ENCODE measurements at places on chromosomes 4 and X.

DNA sequence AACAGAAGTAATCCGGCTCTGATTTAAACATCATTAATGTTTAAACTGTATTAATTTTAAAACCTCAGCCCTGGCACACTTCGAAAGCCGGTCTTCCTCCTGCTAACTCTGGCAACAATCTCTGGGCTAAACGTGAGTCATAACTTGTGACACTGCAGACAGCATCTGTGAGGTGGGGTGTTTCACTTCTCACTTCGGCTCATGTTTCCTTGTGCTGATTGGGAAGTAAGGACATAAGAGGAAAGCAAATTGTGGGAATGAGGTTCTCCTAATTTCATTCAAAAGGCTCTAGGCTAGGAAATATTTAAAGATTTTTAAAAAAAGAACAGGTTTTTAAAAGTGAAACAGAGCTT, 139.9 kb upstream of the USP9X start:
- peak; percentile 33 for DNase-seq

GRCh38 chr4:152808670-152809069, 28.9 kb downstream of the ARFIP1 start:
- DNase-seq: no peak

- DNase-seq: no peak
Measured at GRCh38 chrX:16839219-16839851, 30.8 kb downstream of the RBBP7 start.

GRCh38 chrX:45198706-45199105, 2.0 kb downstream of the DIPK2B start:
- DNase-seq: no peak

DNA sequence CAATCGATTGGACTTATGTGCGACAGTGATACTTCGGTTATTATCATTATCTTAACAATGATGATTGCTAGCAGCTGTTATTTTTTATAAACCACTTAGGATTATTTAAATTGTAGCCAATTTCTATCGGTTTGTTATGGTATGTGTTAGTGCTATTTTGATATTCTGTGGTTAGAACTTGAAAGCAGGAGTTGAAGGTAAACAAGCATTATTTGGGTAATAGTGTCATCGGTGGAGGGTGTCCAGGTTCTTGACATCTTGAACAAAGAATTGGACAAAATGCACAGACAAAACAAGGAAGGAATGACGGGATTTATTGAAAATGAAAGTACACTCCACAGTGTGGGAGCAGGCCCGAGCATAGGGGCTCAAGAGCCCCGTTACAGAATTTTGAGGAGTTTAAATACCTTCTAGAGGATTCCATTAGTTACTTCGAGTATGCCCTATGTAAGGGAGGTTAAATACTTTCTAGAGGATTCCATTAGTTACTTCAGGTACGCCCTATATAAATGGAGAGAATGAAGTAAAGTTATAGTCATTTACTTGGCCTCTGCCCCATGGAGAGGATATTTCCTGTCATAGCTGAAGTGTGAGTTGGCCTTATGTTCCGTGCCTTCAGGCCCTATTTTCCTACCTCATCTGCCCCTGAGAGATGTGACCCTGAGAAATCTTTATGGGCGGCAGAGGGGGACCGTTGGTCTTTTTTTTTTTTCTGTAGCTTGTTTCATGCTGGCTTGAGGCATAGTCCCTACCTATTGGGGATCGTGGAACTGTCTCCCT, 13.1 kb downstream of the MOB1B start:
- DNase-seq: no peak

DNA sequence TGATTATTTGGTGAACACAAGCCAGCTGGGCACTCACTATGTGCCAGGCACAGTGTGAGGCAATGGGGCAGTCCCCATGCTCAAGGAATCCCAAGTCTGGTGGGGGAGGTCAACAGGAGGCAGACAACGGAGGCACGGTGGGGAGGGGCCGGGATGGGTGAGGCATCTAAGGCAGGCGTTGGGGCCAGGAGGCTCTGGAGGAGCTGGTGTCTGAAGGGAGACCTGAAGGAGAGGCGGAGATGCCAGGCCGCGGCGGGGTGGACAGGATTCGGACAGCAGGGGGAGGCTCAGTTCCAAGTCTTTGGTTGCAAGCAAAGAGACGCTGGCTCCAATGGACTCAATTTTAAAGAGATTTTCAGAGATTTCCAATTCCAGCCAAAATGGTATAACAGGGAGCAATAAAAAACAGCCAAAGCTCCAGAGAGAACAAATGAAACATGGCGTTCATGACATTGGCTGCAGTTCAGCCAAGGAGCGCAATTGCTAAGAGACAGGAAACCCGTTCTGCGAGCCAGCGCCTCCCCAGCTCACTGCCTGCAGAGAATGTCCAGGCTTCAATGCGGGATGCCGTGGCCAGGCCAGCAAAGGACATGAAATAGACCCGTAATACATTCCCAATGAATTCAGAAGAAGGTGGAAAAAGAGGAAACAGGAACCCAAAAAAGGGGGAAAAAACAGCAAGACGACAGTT, 105.2 kb upstream of the LRPAP1 start:
- no peak for DNase-seq

- no peak for DNase-seq
Measured at GRCh38 chr4:7812921-7813320, 126.7 kb downstream of the AFAP1 start.

DNA sequence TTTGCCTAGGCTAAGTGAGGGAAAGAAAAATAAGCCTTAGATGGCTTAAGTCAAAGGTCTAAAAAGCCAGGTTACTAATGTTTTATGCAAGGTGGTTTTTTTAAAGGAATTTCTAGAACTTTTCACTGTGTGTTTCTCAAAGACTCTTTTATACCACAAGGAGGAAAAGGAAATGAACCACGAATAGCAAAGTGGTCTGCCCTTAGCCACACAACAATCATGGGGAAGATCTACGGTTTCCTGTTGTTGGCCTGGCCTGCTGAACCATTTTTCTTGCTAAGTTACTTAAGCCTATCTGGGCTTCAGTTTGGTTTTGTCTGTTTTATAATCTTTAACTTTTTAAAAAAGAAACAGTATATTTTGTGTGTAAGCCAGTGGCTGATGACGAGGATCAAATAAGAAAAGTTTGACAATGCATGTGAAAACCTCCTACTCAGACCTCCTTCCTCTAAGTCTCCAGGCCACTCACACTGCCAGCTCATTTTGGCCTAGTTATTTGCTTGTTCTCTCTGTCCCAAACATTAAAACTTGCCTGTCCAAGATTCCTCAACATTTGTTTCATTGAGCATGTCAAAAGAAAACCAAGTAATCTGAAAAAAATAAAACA, 56.7 kb upstream of the COL25A1 start:
- no peak for DNase-seq

- no peak for DNase-seq
Measured at GRCh38 chr4:138053641-138054301, 188.4 kb downstream of the SLC7A11 start.

- DNase-seq: no peak
Measured at GRCh38 chr4:113678641-113679040, 82.9 kb downstream of the CAMK2D start.

DNA sequence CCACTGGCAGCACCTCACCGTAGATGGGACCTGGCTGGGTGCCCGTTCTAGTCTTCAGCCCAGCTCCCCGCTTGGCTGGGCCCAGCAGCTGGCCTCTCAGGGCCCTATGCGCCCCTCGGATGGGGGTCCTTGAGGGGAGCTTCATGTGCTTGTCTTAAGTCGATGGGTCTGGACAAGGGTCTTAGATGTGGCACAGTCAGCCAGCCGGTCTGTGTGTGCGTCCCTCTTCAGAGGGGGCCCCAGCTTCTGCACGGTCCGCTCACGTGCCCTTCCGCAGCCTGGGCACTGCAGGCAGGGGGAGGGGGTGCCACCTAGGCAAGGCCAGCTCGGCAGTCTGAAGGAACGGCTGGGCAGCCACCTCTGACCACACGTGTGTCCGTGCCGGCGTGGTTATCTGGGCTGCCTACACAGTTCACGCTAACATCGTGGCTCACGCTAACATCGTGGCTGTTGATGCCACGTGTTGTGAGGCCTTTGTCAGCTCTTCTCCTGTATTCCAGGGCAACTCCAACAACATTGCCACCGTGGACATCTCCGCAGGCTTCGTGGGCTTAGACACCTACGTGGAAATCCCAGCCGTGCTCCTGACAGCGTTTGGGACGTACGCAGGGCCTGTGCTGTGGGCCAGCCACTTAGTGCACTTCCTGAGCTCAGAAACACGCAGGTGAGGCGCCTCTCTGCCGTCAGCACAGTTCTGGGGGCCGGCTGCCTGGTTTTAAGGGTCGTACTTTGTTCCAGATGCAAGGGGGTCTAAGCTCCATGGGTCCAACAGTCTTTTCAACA, 34.5 kb downstream of the PIGG start:
- no peak for DNase-seq

DNA sequence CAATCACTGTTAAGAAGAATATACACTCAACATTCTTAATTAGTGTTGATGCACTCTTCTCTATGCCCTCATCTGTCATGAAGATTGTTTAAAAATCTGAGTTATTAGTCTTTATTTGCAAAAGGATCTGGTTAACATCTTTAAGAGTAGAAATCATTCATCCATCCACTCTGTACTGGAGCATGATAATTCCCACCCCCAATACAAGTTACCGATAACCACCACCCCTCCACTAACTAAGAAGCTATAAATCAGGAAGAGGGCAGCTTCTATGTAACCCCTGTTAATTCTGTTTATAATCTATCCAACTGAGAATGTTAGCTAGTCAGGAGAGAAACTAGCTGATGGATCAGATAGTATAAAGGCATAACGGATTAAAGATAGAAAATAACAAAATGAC, 34.5 kb downstream of the RAB28 start:
- no peak for DNase-seq

- DNase-seq: no peak
Measured at GRCh38 chrX:10932842-10933440, 178.2 kb upstream of the HCCS start.

DNA sequence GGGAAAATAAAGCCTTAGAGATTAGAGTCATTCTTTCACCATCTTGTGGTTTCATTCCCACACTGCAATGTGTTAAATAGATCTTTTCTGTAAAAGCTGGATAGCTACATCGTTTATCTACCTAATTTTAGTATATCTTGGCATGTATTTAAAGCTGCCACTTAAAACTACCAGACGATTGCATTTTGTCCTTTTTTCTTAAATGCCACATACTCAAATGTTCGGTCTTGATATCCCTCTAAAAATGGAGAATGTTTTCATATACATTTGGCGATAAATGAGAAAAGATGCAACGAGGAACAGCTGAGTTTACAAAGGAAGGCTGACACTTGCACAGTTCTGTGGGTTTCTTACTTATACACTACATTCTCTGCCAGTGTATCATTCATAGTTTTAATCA, 148.3 kb downstream of the CENPC start:
- no peak for DNase-seq

DNA sequence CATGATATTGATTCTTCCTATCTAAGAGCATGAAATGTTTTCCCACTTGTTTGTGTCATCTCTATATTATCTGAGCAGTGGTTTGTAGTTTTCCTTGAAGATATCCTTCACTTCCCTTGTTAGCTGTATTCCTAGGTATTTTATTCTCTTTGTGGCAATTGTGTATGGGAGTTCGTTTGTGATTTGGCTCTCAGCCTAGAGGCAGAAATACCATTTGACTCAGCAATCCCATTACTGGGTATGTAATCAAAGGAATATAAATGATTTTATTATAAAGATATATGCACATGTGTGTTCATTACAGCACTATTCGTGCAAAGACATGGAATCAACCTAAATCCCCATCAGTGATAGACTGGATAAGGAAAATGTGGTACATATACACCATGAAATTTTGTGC, 172.7 kb upstream of the IL15 start:
- DNase-seq: no peak

DNA sequence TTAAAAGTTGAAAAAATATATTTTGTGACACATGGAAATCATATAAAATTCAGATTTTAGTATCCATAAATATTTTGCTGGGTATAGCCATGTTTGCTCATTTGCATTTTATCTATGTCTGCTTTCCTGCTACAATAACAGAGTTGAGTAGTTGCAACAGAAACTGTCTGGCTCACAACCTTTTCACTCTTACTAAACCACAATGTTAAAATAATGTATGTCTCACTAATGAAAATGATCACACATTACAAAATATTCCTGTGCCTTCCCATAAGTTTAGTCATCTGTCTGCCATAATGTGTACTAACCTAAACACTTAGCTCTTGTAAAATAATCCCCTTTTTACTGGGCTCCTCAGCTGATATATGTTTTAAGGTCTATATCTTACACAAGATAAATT, 174.0 kb upstream of the PRPS2 start:
- DNase-seq: no peak

DNA sequence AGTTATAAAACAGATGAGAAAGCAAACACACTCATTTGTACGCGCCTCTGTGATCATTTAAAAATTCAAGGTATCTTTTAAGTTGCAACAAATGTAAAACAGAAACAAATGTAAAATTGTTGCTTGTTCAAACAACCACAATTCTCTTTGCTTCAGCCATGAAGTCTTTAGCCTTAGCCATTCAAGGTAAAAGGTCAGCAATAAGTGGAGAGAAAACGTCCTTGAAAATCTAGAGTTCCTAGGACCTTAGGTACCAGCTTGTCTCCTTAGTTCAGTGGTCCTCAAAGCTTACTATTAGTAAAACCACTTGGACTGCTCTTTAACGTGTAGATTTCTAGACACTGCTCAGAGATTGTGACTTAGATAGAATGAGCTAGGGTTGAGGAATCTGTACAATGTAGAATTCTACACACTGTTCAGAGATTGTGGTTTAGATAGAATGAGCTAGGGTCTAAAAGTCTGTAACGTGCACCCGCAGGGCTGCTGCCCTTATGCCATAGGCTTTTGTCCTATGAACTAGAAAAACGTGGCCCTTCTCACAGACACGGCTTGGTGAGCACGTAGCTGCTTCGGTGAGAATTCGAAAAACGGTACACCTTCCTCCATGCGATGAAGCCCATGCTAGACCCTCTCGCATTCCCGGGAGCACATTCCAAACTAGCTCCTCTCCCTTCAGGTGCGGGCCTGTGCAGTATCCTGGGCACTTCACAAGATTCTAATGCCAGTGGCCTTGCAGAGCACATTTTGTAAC, 1.7 kb downstream of the PLAC8 start:
- DNase-seq: no peak

Data from GM13977 (cell line).